ENCODE measurements at places on chromosomes 7 and 10.

DNA sequence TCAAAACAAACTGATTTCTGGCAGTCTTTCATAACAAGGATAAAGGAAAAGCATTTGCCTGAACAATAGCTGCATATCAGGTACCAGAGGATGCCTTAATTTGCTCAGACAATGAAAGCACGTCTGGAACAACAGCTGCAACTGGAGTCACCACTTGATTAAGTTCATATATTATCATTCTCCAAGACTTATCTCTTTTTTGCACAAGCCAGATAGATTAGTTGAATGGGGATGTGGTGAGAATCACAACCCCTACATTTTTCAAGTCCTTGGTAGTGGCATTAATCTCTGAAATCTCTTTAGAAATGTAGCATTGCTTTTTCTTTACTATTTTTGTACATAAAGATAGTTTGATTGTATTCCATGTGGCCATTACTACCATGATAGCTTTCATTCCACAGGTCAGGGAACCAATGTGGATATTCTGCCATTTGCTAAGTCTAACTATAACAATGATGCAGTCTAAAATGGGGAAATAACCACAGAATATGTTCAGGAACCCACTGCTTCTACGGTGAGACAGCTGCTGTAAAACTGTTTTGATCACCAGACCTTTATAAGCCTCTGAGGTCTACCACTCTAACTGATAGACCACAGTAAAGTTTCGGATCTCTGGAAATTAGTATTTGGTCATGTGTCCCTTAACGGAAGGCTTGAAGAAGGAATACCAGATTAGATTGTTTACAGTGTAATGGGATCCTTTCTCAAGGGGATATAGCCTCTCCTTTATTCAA lies 1176.2 kb downstream of the DNAJB9 start:
- DNase-seq: no peak

- DNase-seq: no peak
Observed at GRCh38 chr7:90404777-90405176, 1.5 kb downstream of the CLDN12 start.

DNA sequence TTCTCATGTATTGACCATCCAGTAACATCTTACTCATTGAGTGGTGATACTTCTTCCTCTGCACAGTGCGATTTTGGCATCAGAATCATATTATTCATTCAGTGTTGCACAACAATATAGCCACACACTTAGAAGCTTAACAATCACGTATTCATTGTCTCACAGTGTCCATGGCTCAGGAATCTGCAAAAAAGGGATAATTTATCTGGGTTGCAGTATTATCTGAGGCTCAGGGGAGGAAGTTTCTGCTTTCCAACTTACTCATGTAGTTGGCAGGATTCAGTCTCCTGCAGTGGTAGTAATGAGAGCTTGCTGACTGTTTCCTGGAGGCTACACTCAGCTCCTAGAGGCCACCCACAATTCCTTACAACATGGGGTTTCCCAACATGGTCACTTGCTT lies 803.6 kb downstream of the SORCS1 start:
- no peak for DNase-seq

DNA sequence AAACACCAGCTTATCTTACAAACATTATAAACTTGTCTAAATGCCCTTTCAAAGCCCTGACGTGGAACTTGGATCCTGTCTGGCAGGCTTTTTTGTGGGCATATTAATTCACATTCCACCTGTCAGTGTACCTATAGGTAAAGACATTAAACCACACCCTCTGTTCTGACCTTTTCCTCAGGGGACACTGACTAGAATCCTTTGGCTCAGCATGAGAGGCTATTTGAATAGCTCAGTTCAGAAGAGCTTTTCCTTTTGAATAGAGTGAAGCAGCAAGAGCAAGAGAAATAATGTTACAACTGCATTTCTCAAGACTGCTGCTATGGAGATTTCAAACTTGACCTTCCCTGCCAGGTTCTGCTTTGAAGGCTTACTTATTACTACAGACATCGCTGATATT lies 76.9 kb downstream of the CYP51A1 start:
- DNase-seq: no peak

DNA sequence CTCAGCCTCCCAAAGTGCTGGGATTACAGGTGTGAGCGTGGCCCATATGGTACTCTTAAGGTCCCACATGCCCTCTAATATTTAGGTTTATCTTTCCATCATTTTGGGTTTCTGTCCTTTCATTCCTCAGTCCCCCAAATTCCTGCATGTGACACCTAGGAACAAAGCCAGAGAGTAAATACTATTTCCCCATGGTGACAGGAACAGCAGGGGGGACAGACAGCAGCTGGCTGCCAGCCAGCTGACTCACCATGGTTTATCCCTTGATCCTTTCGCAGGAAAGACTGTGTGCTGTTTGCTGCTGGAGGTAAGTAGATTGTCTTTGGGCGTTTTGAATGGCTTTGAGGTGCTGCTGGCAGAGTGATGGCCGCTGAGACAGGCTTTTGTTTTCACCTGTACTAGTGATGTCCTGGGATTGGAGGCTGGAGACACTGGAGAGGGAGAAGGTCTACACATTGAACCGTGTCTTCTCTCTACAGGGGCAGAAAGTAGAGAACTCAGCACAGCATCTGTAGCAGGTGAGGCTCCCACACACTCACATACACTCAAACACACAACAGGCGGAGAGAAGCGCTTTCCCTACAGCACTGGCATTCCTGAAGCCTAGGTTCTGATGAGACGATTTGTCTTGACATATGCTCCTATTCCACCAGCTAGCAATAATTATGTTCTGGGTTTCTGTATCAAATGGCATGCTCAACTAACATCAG lies 83.7 kb upstream of the EFCAB10 start:
- no peak for DNase-seq

DNA sequence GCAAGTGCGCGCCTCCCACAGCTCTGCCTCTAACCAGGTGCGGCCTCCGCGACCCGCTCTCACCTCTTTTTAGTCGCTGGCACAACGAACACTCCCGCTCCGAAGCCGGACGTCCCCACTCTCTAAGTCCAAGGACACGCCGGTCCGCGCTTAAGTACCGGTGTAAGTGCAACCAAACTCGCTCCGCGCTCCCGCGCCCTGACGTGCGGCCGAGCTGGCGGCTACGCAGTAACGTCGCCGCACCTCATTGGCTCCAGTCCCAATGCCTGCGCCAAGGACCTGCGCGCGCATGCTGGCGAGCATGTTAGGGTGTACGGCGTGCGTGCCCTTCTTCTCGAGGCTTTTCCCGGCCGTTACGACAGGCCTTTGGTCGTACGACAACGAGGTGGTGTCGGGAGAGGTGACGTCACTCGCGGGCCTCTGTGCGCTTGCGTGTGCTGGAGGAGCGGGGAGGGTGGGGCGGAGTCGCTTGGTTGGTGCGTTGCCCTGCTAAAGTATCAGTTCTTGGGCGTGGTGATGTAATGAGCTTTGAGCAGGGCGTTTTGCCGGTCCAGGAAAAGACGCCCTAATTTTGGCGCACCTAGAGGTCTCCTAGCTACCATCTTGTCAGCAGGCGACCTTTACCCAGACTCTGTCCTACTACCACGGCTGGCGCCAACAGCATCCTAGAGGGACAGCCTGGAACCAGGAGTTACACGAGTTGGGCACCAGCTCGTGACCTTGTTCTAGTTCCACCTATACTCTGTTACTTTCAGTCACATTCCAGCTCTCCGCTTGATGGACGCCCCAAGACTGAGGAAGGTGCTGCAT lies at the start of gene CYCS:
TSS of gene CYCS (minus strand) at position 124 of the 810 bp plus-strand sequence. CDS start 1,141 bp downstream, outside the sequence.
- DNase-seq: peak; percentile 100

GRCh38 chr10:78626471-78626870 lies 442.3 kb upstream of the ZMIZ1 start:
- DNase-seq: no peak

DNA sequence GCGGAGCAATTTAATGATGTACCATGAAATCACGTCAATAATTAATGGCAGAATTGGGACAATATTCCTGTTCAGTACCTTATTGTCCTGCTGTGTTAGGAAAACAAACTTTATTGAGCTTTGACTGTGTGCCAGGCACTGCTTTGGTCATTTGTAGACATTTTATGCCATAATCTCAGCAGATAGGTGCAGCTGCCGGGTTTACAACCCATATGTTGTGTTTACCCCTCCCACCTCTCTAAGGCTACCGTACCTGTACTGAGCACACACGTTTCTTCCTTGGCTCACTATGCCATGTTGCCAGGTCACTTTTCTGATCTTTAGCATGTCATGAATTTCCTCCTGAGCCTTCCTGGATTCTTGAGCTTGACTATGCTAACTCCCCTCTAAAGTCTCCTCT lies 422.2 kb downstream of the PHTF2 start:
- DNase-seq: no peak

DNA sequence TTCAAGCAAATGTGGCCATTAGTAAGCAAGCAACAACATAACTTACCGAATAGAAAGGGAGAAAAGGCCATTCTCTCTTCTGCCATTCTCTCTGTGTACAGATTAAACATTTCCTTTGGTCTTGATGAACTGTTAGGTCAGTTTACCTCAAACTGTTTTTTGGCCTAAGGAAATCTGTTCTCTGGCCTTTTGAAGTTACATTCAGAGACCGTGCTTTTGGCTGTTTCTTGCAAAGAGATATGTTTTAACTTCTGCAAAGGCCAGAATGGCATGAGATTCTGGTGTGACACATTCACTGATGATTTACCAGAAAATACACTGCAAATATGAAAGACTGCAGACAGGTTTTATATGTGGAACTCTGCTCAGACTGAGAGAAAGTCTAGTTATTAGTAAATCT lies 22.2 kb downstream of the AHR start:
- DNase-seq: no peak

All from NCI-H1048 (cell line).